A375 (cell line): ENCODE measurements at places on chromosomes 11 and 22. TPM values are rescaled to one million over a fixed set of nuclear protein-coding genes. Genes with fewer than 3 reads are reported as not detected.

Gene BTBD18
- 0.04 and 0.13 TPM in 2 replicates for total RNA-seq

Gene CCDC116
- total RNA-seq = not detected in 2 replicates

Gene LMF2
- 21.6 and 26.6 TPM in 2 replicates for total RNA-seq

Gene GSTT2
- total RNA-seq = not detected in 2 replicates

Gene OTOG
- not detected in 2 replicates for total RNA-seq

Gene JAML
- not detected in 2 replicates for total RNA-seq

Gene KCNA4
- 0.04 and 0.08 TPM in 2 replicates for total RNA-seq

Gene MAP6
- total RNA-seq = 0.30 TPM in 1 of 2 replicates, not detected in the other

Gene API5
- total RNA-seq = 83.1 and 88.5 TPM in 2 replicates

Gene TRIM48
- total RNA-seq = not detected in 2 replicates

Gene USP2
- 1.3 and 1.8 TPM in 2 replicates for total RNA-seq

Gene MMP13
- 0.24 and 0.26 TPM in 2 replicates for total RNA-seq

Gene MDK
- total RNA-seq = 151 and 183 TPM in 2 replicates

Gene STK33
- total RNA-seq = not detected in 2 replicates

Gene CRYBB2
- 0.15 TPM in 1 of 2 replicates, not detected in the other for total RNA-seq

Gene VWCE
- total RNA-seq = 0.94 and 1.9 TPM in 2 replicates

Gene TP53I11
- total RNA-seq = 0.60 and 2.1 TPM in 2 replicates

Gene AHNAK
- total RNA-seq = 205 and 216 TPM in 2 replicates

Gene SYT12
- 0.11 and 0.19 TPM in 2 replicates for total RNA-seq

Gene MOV10L1
- 0.11 TPM in 1 of 2 replicates, not detected in the other for total RNA-seq

Gene MS4A14
- not detected in 2 replicates for total RNA-seq

Gene NNMT
- 285 and 300 TPM in 2 replicates for total RNA-seq

Gene INS
- not detected in 2 replicates for total RNA-seq

Gene DMC1
- 23.9 and 35.7 TPM in 2 replicates for total RNA-seq

Gene GLYAT
- not detected in 2 replicates for total RNA-seq

Gene RAC2
- total RNA-seq = 0.40 TPM in 1 of 2 replicates, not detected in the other

Gene LGALS12
- total RNA-seq = 0.08 and 0.26 TPM in 2 replicates

Gene C11orf86
- total RNA-seq = not detected in 2 replicates

Gene ACRV1
- total RNA-seq = 0.16 TPM in 1 of 2 replicates, not detected in the other

Gene LDLRAD3
- total RNA-seq = 8.8 and 10.3 TPM in 2 replicates

Gene DPP3
- 71.8 and 82.1 TPM in 2 replicates for total RNA-seq

Gene POLA2
- total RNA-seq = 22.3 and 24.3 TPM in 2 replicates

Gene TSGA10IP
- total RNA-seq = not detected in 2 replicates
